Kasumi-1 (cell line): ENCODE measurements at places on chromosomes 11 and 22.

DNA sequence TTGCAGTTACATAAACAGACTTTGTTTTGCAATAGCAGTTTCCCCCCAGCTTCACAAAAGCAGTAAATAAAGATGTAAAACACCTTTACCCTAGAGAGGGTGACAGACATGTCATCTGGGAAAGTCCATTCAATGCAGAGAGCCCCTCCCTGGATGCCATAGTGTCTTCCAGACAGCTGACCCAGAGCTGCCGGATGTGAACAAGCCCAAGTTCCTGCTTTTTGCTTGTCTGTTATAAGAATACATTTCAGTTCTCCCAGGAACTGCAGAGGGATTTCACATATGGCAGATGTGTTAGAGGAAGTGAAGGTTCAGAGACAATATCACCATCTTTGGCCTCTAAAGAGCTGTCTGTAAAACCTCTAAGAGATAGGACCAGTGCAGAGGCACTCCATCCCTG, 48.9 kb downstream of the RELT start:
- peak; percentile 27 for DNase-seq

DNA sequence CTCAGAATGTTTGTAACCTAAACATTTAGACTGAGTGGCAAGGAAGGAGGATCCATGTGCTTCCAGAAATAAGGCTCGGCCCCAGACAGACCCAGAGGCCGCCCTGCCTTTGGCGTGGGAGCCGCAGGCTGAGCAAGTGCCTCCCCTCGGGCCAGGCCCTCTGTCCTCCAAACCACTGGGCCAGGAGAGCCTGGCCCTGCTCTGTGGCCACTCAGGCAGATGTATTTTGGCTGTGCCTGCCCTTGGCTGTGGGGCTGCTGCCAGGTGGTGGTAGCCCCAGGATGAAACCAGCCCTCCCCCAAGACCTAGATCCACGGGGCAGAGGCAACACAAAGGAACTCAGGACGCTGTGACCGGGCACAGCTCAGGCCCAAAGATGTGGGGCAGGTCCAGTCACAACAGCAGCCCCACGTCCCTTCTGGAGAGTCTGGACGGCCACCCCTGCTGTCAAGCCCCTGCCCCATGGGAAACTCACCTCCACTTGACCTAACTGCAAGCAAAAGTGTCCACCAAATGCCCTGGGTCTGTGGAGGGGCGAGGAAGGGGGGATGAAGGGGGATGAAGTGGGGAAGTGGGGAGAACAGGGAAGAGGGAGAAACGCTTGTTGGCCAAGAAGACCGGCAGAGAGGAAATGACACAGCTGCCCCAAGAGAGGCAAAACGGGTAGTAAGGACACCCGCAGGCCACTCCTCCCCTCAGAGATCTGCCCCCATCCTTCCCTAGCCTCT, 24.0 kb downstream of the PISD start:
- peak; percentile 92 for DNase-seq

DNA sequence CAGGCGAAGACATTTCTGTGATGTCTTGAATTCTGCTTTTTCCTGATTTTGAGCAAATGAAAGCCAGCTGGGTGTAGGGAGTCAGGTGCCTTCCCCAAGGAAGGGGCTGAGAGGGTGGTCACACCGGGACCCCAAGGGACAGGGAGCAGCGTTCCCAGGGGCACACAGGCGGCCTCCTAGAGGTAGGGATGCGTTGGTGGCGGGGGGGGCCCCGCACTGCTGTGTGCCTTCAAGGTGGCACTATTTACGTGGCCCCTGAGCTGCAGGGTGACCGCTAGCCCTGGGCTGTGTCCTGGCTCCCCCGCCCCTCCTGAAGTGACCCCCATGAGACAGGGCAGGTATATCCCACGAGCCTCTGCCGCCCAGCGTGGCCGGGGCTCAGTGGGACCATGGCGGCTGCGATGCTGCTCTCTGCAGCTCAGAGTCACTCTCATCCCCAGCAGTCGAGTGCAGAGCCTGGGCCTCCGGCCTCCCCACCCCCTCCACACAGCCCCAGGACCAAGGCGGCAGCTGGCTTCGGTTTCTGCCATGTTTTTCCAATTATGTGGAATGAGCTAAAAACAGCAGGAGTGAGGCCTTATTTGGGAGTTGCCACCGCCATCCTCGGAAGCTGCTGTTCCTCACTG, 60.9 kb downstream of the LRP5 start:
- DNase-seq = no peak

DNA sequence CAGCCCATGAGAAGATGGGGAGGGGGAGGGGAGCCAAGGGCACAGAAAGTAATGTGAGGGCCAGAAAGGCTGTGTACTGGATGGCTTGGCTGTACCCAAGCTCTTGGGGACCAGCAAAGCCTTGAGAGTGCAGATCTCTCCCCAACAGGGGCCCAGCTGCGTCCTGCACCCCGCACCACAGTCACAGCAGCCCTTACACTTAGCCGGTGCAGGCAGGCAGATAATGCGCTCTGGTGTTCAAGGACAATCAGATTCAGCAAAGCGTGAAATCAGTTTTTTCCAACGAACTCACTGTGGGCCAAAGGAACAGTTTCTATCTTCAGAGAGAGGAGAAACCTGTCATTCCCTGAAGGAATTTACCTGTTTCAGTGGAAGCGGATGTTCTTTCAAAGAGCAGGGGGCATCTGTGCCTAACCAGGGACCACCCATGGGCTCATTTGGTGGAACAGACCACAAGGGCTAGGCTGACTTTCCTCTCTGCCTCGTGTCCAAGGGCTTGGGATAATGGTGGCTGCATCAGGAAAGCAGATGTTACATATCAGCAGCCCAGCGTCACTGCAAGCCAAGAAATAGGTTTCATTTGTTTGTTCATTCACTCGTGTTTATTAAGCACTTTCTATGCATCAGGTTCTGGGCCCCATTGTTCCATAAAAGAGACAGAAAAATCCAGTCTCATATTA, 81.2 kb upstream of the SPON1 start:
- no peak for DNase-seq

- DNase-seq = no peak
These were observed 63.9 kb downstream of the RPL27A start for GRCh38 chr11:8746331-8746974.

GRCh38 chr22:46069521-46070214, 80.7 kb upstream of the PPARA start:
- DNase-seq = peak; percentile 65

GRCh38 chr22:50581950-50582492, 628 bp downstream of the CHKB start:
- DNase-seq = no peak

DNA sequence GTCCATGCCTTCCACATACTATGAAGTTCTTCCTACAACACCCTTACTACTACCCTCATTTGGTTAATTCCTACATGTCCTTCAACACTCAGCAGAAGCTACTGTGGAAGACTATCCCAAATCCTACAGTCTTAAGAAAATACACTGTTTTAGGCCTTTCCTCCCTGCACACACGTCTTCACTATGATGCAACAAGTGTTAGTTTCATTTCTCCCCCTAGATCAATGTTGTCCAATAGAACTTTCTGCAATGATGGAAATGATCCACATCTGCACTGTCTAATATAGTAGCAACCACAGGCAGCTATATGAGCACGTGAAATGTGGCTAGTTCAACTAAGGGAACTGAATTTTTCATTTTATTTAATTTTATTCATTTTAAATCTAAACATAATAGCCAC, 46.7 kb upstream of the CCDC34 start:
- DNase-seq = no peak

DNA sequence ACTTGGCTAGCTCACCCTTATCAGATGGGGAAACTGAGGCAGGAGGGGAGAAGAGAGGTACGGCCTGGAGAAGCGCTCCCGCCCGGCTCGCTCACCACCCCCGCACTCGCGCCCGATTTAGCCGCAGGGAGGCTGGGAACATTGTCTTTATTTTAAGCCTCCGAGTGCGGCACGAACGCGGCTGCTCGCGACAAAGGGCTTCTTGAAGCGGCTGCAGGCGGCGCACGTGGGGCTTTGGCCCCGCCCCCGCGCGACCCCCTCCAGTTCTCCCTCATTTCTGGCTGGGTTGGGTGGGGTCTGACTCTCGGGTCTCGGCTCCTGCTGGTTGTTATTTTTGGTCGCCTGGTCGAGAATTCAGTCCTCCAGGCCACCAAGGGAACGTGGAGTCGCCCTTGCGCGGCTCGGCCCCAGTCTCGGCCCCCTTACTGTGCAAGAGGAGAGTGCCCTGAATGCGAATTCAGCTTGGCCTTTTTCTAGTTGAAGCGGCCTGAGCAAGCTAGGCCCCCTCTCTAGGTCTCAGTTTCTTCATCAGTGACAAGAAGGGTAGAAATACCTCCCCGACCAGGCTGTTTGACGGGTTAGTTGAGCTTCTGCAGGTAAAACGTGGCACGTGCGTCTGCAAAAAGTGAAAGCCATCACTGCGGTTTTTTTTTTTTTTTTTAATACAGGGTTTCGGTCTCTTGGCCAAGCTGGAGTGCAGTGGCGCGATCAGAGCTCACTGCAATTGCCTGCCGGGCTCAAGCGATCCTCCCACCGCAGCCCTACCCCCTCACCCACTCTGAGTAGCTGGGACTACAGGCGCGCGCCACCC, 2.6 kb upstream of the CHRM1 start:
- no peak for DNase-seq

GRCh38 chr11:132873841-132874240, 658.5 kb downstream of the OPCML start:
- no peak for DNase-seq

- DNase-seq = no peak
These were observed at the start of gene NOX4 for GRCh38 chr11:89490981-89491690. TSS of gene NOX4 (minus strand) at chr11:89491375. CDS start at chr11:89491246, 129 bp downstream.

DNA sequence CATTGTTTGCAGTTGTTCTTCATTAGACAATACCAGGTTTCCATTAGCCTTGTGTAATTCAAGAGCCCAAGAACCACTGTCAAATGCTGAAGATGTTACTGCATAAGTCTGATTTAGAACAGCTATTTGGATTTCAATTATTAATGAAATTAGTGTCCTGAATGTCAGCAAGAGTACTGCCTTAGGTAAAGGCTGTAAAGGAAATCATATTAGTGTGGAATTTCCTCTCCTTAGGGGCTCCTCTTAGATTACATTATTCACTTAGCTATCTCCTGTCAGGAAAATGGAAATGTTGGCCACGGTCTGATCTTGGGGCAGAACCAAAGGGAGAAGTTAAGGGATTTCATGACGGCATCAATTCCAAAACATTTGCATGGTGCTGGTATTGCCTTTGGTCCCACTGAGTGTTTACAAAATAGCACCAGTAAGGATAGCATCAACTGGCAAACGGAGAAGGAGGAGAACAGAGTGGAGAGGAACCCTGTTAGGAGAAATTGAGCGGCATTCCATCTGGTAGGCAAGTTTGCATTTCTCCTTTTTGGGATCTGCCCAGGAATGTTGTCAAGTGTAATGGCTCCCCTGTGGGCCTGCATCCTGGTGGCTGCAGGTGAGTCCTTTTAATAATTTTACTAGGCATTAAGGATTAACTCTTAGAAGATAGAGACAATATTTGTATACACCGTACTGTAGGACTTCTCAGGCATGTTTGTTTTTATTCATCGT, at the start of gene HTR3B:
Gene HTR3B, plus strand, starts transcription at position 418 of the 723 bp plus-strand sequence. Its CDS starts 138 bp downstream, at position 556.
- no peak for DNase-seq

DNA sequence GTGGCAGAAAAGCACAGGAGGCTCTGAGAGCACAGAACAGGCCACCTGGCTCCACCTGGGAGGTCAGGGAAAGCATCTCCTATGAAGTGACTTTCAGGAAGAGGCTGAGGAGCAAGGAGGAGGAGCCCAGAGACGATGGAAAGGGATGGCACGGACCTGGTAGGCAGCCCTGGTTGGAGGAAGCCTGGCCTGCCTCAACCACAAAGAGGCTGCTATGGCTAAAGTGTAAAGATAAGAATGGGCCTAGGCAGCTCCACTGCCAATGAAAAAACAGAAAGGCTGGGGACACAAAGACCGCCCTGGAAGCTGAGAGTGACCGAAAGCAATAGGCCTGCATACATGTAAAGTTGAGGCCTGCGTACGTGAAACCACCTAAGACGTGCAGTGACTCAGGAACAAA, 31.2 kb upstream of the ETS1 start:
- DNase-seq = no peak

DNA sequence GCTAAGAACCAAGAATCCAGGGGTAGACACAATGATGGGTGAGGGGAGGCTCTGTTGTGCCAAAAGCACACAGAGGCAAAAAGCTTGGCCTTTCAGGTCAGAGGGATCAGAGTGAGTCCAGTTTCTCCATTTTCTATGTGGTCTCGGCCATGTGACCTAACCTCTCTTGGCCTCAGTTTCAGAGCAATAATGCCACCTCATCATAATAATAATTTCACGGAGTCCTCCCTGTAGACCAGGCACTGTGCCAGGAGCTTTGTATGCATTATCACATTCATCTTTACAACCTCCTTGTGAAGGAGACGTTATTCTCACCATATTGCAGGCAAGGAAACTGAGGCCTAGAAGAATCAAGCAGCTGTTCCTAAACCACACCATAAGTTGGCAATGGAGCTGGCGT, 120.2 kb downstream of the WT1 start:
- DNase-seq = no peak

DNA sequence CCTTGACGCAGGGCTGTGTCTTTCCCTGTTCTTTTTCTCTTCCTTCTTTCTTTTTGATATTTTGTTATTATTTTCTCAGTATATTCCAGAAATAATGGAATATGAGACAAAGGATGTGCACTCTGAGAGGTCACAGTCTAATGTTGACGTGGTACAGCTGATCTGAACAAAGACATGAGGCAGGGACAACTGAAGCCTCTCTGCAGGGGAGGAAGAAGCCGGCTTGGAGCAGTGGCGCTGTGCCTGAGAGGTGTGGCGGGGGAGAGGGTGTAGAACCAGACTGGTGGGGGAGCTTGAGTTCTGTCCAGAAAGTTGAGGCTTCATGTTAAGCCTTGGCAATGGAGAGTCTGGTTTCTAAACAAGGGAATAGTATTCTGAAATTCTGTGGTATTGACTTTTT, 34.7 kb downstream of the ADAMTS15 start:
- no peak for DNase-seq

DNA sequence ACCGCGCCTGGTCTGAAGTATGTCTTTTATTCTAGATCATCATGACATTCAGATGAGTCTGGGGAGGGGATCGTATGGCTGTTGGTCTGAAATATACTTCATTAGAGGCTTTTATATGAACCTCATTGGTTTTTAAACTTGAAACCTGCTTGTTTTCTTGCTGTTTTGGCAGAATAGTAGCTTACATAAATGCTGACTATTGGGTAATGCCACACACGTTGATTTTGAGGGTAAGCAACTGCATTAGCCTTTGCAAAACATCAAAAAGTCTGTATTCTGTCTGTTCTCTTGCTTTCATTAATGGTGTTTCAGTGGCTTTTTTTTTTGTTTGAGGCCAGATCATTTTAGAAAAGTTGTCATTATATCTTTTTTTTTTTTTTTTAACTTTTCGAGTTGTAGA, 14.2 kb downstream of the PPME1 start:
- no peak for DNase-seq

DNA sequence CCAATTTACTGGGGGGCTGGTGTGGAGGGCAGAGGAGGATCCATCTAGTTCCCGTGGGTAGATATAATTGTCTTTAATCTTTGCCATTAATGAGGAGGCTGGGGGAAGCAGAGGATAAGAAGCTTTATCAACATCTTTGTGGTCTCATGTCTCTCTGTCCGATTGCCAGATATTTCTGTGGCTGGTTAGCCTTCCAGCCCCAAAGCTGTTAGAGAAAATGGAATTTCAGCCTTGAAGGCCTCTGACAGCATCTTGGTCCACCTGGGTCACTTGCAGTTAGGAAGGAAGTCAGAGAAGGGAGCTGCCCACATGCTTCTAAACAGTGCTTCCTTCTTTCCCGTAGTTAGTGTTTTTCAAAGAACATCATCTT, 56.9 kb downstream of the ABTB2 start:
- peak; percentile 17 for DNase-seq
